ENCODE measurements at places on chromosomes 2 and 18. TPM values are rescaled to one million over a fixed set of nuclear protein-coding genes. Genes with fewer than 3 reads are reported as not detected.

DNA sequence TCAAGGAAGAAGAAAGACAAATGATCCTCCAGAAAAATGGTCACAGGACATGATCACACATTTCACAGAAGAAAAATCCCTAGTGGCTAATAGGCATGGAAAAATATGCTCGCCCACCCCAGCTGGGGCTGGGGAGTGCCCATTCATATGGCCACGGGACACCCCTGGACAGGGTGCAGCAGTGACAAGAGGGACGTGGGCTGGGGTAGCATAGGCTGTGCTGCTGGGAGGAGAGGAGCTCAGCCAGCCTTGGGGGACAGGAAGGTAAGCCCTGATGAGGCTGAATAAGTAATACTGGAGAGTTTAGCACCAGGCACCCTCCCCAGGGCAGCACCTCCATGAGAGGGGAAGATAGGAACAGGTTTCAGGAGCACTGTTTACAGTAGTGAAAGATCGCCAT is 254.9 kb upstream of the HS6ST1 start:
- no peak for DNase-seq

GRCh38 chr2:98546186-98546585 is 62.1 kb downstream of the COA5 start:
- no peak for DNase-seq

MARS2 gene
- polyA plus RNA-seq = 8.1 TPM

SLC16A14 gene
- polyA plus RNA-seq = 7.5 TPM

- DNase-seq = no peak
Observed at GRCh38 chr2:83757329-83757728, 701.8 kb downstream of the SUCLG1 start.

- no peak for DNase-seq
Observed at GRCh38 chr2:71224935-71225334, 2.0 kb downstream of the PAIP2B start.

LAMA3 gene
- polyA plus RNA-seq = 2.8 TPM

DNA sequence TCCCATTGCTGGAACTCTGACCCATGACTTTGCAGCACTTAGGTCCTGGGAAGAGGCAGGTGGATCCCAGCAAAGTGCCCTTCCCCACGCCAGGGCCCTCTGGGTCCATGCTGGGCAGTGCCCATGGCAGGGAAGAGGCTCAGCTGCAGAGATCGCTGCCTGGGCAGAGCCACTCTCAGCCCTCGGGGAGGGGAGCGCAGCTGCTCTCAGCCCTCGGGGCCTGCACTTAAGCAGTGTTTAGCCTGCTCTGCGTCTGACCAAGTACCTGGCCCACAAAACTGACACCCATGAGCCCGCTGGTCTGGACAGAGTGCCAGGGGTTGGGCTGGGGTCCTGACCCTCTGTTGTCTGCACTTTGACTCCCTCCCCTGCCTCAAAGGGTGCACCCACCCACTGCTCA is 46.3 kb downstream of the AQP12A start:
- DNase-seq = no peak

SDC1 gene
- 20.7 TPM for polyA plus RNA-seq

MYO5B gene
- 27.3 TPM for polyA plus RNA-seq

- no peak for DNase-seq
Observed at GRCh38 chr18:56921896-56922480, 224.9 kb upstream of the BOD1L2 start.

SH3RF3 gene
- polyA plus RNA-seq = 5.4 TPM

MERTK gene
- polyA plus RNA-seq = 21.0 TPM

DNA sequence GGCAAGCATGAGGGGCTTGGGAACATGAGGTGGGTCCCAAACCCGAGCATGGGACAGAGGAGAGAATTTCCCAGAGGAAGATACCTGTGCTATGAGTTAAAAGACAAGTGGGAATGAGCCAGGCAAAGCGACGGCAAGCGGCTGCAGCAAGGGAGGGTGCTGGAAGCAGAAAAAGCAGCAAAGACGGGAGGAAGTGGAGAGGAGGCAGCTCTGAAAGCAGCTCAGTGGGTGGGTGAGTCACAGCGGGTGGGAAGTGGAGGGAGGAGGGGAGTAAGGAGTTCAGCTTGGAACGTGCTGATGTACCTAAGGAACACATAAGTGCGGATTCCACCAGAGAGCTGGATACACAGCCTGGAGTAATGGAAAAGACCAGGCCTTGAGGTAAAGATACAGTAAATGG is 41.4 kb downstream of the THUMPD2 start:
- no peak for DNase-seq

PJVK gene
- 8.9 TPM for polyA plus RNA-seq

- DNase-seq = no peak
Observed at GRCh38 chr2:165074884-165075283, 119.6 kb upstream of the SLC38A11 start.

DNA sequence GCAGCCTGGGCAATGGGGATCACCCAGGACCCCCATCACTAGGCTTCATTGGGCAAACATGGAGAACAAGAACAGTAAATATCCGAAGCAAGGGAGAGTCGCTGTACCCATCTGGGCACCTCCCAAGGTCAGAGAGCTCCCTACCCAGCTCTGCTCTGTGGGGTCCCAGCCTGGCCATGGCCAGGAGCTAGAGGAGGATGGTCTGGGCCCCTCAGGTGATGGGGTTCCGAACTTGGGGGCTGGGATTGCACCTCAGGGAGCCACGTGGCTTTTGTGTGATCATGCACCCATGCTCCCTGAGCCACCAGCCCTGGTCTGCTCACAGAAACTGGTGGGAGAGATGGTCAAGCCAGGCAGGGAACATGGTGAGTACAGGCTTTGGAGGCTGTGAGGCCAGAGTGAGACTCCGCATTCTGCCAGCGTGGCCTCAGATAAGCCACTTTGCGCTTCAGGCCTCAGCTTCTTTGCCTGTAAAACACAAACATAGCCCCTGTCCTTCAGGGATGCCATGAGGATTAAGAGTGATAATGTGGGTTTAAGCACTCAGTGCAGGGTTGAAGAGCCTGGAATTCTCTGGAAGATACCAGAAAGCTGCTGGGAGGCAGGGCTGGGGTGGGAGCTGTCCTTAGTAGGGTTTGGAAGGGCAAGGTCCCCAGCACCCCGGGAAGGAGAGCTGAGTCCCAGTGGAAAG is 3.0 kb upstream of the NMUR1 start:
- DNase-seq = no peak

DNA sequence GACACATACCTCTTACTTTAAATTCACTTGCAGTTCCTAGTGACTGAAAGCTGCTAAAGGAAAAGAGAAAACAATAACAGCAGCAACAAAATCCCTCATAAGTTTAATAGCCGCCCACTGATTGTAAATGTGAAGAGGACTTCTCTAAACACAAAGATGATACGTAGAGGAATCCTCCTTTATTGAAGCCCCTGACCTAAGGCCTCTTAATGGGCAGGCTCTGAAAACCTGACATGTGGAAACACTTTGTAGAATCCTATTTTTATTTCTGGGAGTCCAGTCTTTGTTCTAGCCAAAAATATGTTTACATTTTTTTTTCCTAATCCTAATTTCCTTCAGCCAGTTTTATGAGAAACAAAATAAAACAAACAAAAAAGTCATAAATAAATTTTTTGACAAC is 1277.7 kb upstream of the CELF4 start:
- DNase-seq = no peak

GRCh38 chr2:8165550-8165949 is 516.3 kb upstream of the ID2 start:
- no peak for DNase-seq

DNA sequence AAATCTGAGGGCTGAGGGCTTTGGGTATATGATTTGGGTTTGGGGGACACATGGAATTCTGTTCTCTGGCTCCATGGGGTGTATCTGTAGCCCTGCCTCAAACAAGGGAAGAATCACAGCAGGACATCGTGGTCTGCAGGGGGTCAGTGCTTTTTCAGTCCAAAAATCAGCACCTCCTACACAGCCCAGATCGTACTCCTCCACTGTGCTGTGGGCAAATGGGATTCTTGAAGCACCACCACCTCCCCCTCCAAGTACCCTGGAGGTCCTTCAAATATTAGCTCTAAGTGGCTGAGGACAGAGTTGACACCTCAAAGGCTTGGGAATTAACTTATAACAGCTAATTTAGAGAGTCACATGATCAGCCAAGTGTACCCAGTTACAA is 41.5 kb downstream of the EPHA4 start:
- DNase-seq = no peak

FAM110C gene
- 10.2 TPM for polyA plus RNA-seq

LOXHD1 gene
- polyA plus RNA-seq = 0.56 TPM

TOGARAM2 gene
- 1.6 TPM for polyA plus RNA-seq

DNA sequence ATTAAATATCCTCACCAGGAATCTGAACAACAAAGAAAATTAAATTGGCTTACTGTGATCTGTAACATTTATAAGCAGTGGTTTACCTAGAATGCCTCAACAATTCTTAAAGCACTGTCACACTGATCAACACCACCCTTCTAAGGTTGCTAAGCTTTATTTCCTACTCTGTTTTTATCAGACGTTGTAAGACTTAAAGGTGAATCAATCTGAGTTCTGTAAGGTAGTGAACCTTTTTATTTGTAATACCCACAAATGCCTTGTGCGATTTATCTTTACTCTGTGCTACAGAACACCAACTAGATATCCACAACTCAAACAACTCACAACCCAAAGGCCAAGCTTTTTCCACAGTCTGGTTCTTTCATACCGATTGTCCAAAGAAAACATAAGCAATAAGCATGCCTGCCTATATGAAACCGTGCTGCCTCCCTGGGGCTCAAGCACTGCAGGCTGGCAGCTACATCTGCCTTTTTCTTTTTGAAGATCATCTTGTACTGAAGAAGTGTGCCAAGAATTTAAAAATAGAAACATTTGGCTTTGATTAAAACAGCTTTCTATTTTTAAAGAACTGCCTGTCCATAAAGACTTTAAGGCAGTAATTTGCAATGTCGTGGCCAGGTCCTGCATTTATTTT is 490.7 kb downstream of the NUP35 start:
- no peak for DNase-seq

- DNase-seq = no peak
Observed at GRCh38 chr2:175004730-175004979, 526 bp downstream of the CHN1 start.

TDRD15 gene
- polyA plus RNA-seq = not detected

SOCS6 gene
- polyA plus RNA-seq = 30.3 TPM

GRCh38 chr2:6993936-6994335 is 76.7 kb downstream of the RNF144A start:
- no peak for DNase-seq

SIX2 gene
- 26.4 TPM for polyA plus RNA-seq

GRCh38 chr18:78448106-78448505 is 531.5 kb upstream of the SALL3 start:
- DNase-seq = no peak

- DNase-seq = no peak
Observed at GRCh38 chr18:52208646-52209045, 131.4 kb upstream of the DCC start.

GRCh38 chr2:239026711-239027361 is 179.0 kb downstream of the TWIST2 start:
- DNase-seq = no peak

GRCh38 chr18:57574866-57575265 is 11.6 kb downstream of the FECH start:
- no peak for DNase-seq

GRCh38 chr2:165718610-165719210 is 75.3 kb downstream of the GALNT3 start:
- DNase-seq = no peak

HDHD2 gene
- 59.2 TPM for polyA plus RNA-seq

Data from left renal pelvis (tissue), 4 donors.